Psoas muscle (tissue), 8 donors: ENCODE measurements at places on chromosomes 12 and 14. TPM values are rescaled to one million over a fixed set of nuclear protein-coding genes. Genes with fewer than 3 reads are reported as not detected.

SAMD15 gene
- 0.12 TPM for polyA plus RNA-seq

CREBL2 gene
- polyA plus RNA-seq = 16.4 TPM

HOXC4 gene
- 1.4 TPM for polyA plus RNA-seq

SLC25A21 gene
- 0.21 TPM for polyA plus RNA-seq

APOF gene
- polyA plus RNA-seq = not detected

SNRPF gene
- 40.8 TPM for polyA plus RNA-seq

YLPM1 gene
- 9.6 TPM for polyA plus RNA-seq

TPPP2 gene
- not detected for polyA plus RNA-seq

LBHD2 gene
- not detected for polyA plus RNA-seq

TTC6 gene
- polyA plus RNA-seq = not detected

KRT1 gene
- polyA plus RNA-seq = 0.13 TPM

RHOJ gene
- 2.2 TPM for polyA plus RNA-seq
